Karpas-422 (cell line): ENCODE measurements at places on chromosomes 4 and X.

DNA sequence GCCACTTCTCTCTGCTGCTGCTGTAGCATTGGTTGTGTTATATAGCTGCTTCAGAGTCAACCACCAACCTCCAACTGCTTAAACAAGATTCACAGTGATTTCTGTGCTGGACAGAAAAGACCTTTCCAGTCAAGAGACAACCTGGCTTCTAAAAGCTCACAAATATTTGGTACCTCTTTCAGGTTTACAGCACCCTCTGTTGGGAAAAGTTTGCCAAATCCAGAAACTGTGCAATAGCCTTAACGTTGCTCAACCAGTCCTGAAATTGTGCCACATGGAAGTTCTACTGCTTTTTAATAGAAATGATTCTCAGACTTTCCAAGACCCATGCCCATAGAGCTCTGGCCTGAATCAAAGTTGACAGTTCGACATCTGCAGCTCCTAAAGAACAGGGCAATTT, 842.1 kb upstream of the HTR2C start:
- peak; percentile 45 for DNase-seq

- DNase-seq, result no peak
Observed at GRCh38 chr4:1574601-1575417, 109.3 kb downstream of the FAM53A start.

DNA sequence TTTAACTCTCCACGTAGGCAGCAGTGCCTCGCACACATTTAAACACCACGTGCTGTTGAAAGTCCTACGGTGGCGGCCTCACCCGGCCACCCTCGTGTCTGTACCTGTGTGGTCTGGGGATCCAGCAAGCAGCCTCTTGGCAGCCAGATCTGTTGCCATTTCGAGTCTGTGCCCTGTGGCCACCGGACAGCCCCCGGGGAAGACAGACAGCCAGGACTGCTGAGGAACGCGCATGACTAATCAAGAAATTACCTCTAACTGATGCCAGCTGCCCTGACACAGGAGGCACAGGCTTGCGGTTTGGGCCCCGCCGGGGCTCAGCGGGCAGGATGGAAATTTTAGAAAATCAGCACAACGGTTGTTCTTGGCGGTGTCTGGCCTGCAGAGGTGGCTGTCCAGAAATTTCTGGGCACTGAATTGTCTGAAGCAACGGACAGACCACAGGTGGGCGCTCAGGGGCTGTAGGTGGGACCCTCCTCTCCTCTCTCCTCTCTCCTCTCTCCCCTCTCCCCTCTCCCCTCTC, 15.6 kb upstream of the ASMTL start:
- peak; percentile 96 for DNase-seq

DNA sequence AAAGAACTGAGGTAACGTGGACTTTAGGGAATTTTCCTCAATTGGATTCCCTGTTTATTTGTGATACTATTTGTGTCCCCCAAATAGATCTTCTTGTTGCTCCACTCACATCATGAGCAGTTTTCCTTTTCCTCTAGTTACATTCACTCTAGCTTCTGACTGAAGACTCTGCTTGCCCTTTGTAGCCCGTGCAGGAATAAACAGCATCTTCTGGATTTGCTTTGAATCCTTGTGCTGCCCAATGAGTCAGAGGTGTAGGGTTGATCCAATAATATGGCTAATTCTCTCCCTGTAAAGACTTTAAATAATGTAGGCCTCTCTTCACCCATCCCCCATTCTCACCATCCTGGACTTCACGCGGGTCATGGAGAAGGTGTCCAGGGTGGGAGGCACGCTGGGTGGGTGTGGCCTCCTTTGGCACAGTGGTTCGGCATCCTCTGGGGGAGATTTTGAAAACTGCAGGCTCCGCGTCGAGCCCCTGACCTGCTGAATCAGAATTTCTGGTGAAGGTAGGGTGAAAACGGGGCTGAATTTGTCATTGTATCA, 9.0 kb downstream of the HAND2 start:
- no peak for DNase-seq

DNA sequence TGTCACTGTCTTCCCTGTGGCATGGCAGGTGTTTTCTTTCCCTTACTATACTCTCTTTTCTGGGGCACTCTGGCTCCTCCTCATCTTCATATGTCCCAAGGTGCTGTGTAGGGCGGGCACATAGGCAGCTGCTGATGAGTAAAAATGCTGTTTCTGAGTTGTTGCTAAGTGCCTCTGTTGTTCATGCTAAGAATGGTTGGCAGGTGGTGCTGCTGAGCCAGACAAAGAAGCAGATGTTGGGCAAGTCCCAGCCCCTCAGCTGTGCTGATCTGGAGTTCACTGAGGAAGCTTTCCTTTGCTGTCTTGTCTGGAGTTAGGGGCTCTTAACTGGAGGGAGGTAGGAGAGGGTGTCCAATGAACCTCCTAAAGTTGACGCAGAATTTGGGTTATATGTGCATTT, 40.6 kb downstream of the HADH start:
- DNase-seq, result peak; percentile 74

GRCh38 chrX:71532078-71532752, 689 bp upstream of the OGT start:
- peak; percentile 55 for DNase-seq

GRCh38 chr4:72375073-72375736, 193.8 kb downstream of the ADAMTS3 start:
- DNase-seq, result no peak
